ENCODE measurements at places on chromosomes 3 and 15. TPM values are rescaled to one million over a fixed set of nuclear protein-coding genes. Genes with fewer than 3 reads are reported as not detected.

Gene NRROS
- total RNA-seq, result 36.6 TPM

GRCh38 chr3:63050548-63051177, 175.4 kb upstream of the CADPS start:
- no peak for DNase-seq
- H3K27me3 ChIP-seq, result no peaks in the 10 kb centered on the region
- no peak overlapping the region for H3K4me3 ChIP-seq
- H3K27ac ChIP-seq, result no peak overlapping the region
- no peaks in the 10 kb centered on the region for H3K36me3 ChIP-seq

- no peaks in the 10 kb centered on the region for H3K27me3 ChIP-seq
- no peak overlapping the region for H3K27ac ChIP-seq
- H3K4me1 ChIP-seq, result peaks cover 42% of the 10 kb centered on the region
These were observed 3.2 kb downstream of the UBE3A start for GRCh38 chr15:25435474-25436243.

DNA sequence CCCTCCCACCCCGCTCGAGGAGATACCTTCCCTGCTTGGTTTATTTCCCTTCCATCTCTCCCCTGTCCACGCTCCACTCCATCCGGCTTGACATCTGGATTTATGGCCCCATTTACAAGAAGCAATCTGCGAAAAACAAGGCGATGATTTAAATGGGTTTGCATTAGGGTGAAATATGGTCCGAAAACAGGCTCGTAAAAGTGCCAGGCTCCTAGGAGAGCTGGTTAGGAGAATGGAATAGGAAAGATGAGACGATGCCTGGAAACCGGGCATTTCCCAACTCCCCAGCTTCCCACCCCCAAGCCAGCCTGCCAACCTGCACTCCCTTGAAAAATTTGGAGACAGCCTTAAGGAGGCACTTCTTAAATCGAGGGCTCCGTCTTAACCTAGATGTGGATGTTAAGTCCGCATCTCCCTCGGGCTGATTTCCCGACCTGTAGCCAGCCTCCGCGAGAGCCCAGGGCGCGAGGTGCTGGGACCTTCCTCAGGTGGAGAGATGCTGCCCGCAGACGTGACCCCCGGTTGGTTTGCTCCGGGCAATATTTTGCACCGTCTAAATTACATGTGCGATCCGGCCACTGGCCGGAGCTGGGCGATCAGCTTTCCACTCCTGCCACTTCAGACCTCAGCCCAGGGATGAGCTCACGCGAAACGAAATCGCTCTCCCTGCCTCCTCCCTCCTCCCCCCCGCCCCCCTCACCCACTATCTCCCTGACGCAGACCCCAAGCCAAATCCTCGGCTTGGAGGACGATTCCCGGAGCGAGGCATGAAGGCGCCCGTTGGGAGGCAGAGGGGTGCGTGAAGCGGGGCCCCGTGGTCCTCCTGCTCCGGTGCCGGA, 1.3 kb downstream of the GRM7 start:
- no peak for DNase-seq
- H3K4me3 ChIP-seq, result no peak overlapping the region
- H3K36me3 ChIP-seq, result peaks cover 2% of the 10 kb centered on the region
- no peak overlapping the region for H3K27ac ChIP-seq

GRCh38 chr3:33071181-33071580, 25.8 kb downstream of the GLB1 start:
- peak; percentile 34 for DNase-seq
- peak overlapping the region; percentile 78 for H3K27ac ChIP-seq
- H3K27me3 ChIP-seq, result no peaks in the 10 kb centered on the region
- peaks cover 67% of the 10 kb centered on the region for H3K4me1 ChIP-seq
- peaks cover 52% of the 10 kb centered on the region for H3K36me3 ChIP-seq
- H3K4me3 ChIP-seq, result no peak overlapping the region
